Activated CD4-positive, alpha-beta memory T cell treated with anti-CD3 and anti-CD28 coated beads, Interleukin-2, amount 10 ng/mL, durations not matched to agents 7 days and 5 days (primary cell): ENCODE measurements at places on chromosomes 6 and 20.

GRCh38 chr6:156703719-156704118, 73.5 kb upstream of the ARID1B start:
- H3K4me1 ChIP-seq: peaks cover 9% of the 10 kb centered on the region
- H3K27ac ChIP-seq: no peak overlapping the region
- H3K4me3 ChIP-seq: no peak overlapping the region
- no peak for DNase-seq

- H3K27me3 ChIP-seq: peaks cover 7% of the 10 kb centered on the region
- no peaks in the 10 kb centered on the region for H3K36me3 ChIP-seq
- no peak overlapping the region for H3K27ac ChIP-seq
- peaks cover 14% of the 10 kb centered on the region for H3K4me1 ChIP-seq
- DNase-seq: peak; percentile 49
Measured at GRCh38 chr6:148146717-148147462, 195.7 kb upstream of the SASH1 start.

DNA sequence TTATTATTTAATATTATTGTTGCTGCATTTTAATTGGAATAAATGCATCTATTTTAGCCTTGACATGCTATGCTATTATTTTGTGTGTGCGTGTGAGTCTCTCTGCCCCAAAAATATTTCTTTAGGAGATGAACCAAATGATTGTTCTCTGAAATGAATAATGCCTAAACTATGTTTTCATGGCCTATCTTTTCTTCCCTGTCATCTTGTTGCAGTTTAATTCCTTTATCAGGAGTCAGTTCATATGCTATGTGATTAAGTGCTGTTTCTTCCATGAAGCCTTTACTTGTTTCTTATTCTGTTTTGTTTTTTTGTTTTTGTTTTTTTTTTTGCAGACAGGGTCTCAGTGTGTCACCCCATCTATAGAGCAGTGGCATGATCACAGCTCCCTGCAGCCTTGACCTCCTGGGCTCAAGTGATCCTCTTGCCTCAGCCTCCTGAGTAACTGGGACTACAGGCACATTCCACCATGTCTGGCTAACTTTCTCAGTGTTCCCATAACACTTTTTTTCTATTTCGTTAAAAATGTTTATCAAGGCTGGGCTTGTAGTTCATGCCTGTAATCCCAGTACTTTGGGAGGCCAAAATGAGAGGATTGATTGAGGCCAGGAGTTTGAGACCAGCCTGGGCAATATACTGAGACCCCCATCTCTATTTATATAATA, 25.7 kb downstream of the TPX2 start:
- peaks cover 75% of the 10 kb centered on the region for H3K36me3 ChIP-seq
- H3K27ac ChIP-seq: no peak overlapping the region
- peaks cover 9% of the 10 kb centered on the region for H3K4me1 ChIP-seq

GRCh38 chr20:33740189-33740588, 8.4 kb downstream of the ZNF341 start:
- DNase-seq: no peak
- peaks cover 27% of the 10 kb centered on the region for H3K36me3 ChIP-seq
- H3K4me1 ChIP-seq: peaks cover 3% of the 10 kb centered on the region
- no peak overlapping the region for H3K27ac ChIP-seq
- H3K4me3 ChIP-seq: no peak overlapping the region

DNA sequence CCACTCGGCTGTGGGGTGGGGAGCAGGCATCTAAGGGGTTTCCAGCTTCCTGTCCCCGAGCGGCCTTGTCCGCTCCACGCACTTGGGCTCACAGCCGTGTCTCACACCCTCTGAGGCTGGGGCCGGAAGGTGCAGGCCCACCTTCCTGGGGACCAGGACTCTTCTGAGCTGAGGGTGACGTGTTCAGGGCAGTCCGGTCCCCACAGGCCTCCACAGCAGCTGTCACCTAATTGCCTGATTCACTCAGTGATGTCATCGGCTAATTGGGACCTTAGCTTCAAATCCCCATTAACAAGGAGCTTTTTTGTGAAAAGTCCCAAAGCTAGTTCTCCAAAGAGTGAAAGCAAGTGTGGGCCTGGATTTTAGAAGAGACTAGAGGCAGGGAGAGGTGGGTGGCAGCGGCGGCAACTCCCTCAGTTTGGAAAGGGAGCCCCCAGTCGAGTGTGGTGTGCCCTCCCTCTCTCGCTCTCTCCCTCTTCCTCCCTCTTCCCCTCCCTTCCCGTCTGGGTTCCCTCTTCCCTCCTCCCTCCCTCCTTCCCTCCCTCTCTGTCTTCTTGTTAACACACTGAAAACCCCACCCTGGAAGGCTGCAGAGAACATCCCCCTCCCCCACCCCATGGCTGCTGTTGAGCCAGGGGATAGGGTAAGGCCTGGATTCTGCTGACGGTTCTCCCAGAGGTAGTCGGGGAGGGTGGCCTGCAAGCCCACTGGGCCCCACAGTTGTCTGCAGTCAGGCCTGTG, 39.0 kb downstream of the MYT1 start:
- no peak overlapping the region for H3K4me3 ChIP-seq
- no peaks in the 10 kb centered on the region for H3K27me3 ChIP-seq
- no peak for DNase-seq
- no peak overlapping the region for H3K27ac ChIP-seq

- DNase-seq: no peak
- H3K36me3 ChIP-seq: no peaks in the 10 kb centered on the region
- no peak overlapping the region for H3K4me3 ChIP-seq
Measured at GRCh38 chr6:112634376-112634775, 287.2 kb downstream of the RFPL4B start.

DNA sequence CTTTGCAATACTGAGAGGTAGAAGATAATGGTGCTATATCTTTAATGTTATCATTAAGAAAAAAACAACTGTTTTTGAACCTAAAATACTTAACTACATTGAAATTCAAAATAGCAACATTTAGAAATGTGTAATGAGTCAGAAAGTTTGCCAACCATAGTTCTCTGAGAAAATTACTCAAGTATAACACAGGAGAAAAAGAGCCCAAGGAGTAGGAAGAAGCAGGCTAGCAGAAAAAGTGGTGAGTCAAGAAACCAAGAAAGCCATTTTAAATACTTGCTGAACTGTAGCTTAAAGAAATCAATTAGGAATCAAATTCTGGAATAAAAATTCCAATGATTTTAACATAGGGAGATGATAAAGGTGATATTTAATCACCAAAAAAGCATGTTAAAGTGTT, 181.0 kb upstream of the RSPO3 start:
- H3K4me3 ChIP-seq: no peak overlapping the region
- no peak overlapping the region for H3K27ac ChIP-seq
- H3K36me3 ChIP-seq: no peaks in the 10 kb centered on the region
- no peak for DNase-seq

DNA sequence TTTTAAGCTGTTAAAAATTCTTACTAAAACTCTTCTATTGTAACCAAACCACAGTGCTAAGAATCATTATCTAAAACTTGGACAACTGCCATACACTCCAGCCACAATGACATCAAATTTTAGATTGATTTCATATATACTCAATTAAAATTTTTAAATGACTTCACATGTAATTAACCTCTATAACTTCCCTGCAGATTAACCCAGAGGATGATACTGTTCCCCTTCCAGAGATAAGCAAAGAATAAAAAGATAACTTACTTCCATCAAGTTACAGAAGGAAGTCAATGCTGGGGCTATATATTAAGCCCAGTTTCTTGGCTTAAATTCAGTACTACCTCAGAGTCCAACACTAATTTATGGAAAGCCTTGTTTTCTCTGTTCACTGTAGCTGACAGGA, 71.3 kb downstream of the ARHGAP18 start:
- DNase-seq: no peak
- no peaks in the 10 kb centered on the region for H3K27me3 ChIP-seq

- peaks cover 5% of the 10 kb centered on the region for H3K27me3 ChIP-seq
- H3K4me3 ChIP-seq: no peak overlapping the region
- DNase-seq: no peak
- H3K27ac ChIP-seq: no peak overlapping the region
- H3K36me3 ChIP-seq: peaks cover 2% of the 10 kb centered on the region
- H3K4me1 ChIP-seq: peaks cover 7% of the 10 kb centered on the region
Measured at GRCh38 chr6:137246791-137247202, 27.6 kb upstream of the IFNGR1 start.

GRCh38 chr6:93568169-93568568, 148.8 kb upstream of the EPHA7 start:
- no peak overlapping the region for H3K4me3 ChIP-seq
- no peaks in the 10 kb centered on the region for H3K36me3 ChIP-seq
- H3K4me1 ChIP-seq: no peaks in the 10 kb centered on the region
- H3K27me3 ChIP-seq: no peaks in the 10 kb centered on the region

DNA sequence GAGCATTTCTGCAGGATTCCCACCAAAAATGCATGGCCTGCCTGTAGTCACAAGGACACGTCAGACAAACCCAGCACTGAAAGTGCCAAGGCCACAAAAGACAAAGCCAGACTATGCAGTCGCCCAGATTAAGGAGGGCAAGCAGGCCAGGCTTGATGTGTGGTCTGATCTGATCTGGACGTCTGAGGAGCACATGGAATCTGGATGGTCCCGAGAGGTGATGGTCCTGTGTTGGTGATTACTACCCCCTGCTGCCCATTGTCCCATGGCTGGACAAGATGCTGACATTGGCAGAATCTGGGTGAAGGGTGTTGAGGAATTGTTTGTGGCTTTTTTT, 17.1 kb downstream of the NPEPL1 start:
- H3K27ac ChIP-seq: no peak overlapping the region
- H3K36me3 ChIP-seq: peaks cover 4% of the 10 kb centered on the region
- H3K27me3 ChIP-seq: no peaks in the 10 kb centered on the region
- peak; percentile 14 for DNase-seq

DNA sequence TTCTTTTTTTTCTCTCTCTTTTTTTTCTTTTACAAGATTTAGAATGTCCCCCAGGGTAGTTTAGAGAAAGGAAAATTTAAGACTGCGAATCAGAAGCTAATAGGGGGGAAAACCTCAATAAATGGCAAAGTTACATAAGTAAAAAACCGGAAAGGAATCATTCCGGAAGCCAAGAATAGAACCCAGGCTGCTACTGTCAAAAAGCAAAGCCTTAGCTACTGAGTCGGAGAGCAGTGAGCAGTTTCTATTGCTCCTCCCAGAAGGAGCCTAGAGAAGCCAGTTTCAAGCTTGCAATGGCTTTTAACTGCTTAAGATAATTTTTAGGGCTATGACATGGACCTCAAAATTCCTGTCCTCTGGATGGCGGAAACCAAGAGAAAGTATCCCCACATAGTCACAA, 31.6 kb downstream of the SAMD5 start:
- DNase-seq: no peak
- no peaks in the 10 kb centered on the region for H3K36me3 ChIP-seq
- no peaks in the 10 kb centered on the region for H3K4me1 ChIP-seq
- no peaks in the 10 kb centered on the region for H3K27me3 ChIP-seq
- no peak overlapping the region for H3K27ac ChIP-seq

GRCh38 chr20:35463455-35464300, 8.3 kb downstream of the CEP250 start:
- DNase-seq: peak; percentile 63
- no peak overlapping the region for H3K27ac ChIP-seq

DNA sequence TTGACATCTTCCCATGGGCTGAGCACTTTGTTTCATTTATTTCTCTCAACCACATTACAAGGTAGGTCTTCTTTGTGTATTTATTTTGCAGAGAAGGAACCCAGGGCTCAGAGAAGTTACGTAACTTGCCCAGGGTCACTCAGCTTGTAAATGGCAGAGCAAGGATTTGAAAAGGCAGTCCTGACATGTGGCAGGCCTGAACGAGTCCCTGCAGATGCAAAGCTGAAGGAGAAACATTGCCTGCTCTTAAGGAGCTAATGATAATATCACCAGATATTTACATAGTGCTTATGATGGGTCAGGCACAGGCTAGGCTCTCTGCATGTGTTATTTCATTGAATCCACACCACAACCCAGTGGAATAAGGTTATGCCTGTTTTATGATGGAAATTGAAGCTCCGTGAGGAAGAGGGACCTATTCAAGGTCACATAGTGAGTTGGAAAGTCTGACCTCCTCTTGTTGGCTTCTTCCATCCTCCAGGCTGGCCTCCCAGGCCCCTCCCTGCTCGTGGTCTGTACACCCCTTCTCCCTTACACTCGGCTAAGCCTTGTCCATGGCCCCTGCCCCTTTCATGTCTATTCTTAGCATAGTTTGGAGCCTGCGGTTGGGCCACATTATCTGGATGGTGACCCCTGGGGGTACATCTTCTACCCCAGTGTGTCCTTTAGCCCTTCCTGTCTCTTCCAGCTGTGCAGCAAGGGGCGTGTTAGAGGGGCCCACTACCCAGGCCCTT, 12.5 kb downstream of the MYH7B start:
- H3K27ac ChIP-seq: no peak overlapping the region
- peaks cover 2% of the 10 kb centered on the region for H3K27me3 ChIP-seq
- no peaks in the 10 kb centered on the region for H3K36me3 ChIP-seq
- no peak for DNase-seq

DNA sequence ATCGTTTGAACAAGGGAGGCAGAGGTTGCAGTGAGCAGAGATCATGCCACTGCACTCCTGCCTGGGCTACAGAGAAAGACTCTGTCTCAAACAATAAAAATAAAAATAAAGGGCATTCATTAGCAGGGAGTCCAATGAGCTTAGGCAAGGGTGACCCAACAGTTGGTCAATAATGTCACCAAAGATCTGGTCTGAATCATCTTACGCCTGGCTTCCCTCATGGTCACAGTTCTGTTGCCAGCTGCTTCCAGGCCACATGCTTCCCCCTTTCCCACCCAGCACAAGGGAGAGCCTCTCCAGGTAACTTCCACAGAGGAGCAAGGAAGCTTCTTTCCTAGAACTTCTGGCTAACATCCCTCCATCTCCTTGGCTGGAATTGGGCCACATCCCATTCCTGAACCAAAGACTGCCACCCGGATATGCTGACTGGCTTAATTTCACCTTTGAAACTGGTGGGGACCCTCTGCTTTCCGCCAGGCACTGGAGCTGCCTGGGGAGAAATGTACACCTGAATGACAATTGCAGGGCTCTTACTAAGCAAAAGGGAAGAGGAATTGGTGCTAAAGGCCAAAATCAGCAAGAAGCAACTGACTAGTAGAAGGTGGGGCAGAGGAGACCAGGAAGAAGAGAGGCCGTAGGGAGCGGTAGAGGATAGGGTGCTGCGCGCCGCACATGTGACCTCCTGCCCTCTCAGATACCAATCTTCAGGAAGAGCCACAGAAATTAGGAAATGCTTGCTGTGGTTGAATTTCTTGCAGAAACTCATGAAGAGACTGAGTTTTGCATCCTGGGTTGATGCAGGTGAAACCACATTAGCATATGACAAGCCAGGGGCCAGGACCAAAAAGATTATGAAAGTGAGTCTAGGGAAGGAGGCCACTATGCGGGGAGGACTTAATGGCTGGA, 8.3 kb upstream of the SCML4 start:
- H3K4me3 ChIP-seq: no peak overlapping the region
- peaks cover 2% of the 10 kb centered on the region for H3K27me3 ChIP-seq
- H3K27ac ChIP-seq: no peak overlapping the region
- no peaks in the 10 kb centered on the region for H3K36me3 ChIP-seq

- no peaks in the 10 kb centered on the region for H3K27me3 ChIP-seq
- no peaks in the 10 kb centered on the region for H3K4me1 ChIP-seq
- H3K27ac ChIP-seq: no peak overlapping the region
- no peak for DNase-seq
- no peak overlapping the region for H3K4me3 ChIP-seq
Measured at GRCh38 chr6:71454056-71454455, 165.4 kb downstream of the OGFRL1 start.
